ENCODE measurements at places on chromosomes 13 and 19. TPM values are rescaled to one million over a fixed set of nuclear protein-coding genes. Genes with fewer than 3 reads are reported as not detected.

The DAND5 gene
- total RNA-seq, result not detected

The ZNF616 gene
- 7.1 TPM for total RNA-seq

The FGF21 gene
- not detected for total RNA-seq

The NLRP4 gene
- total RNA-seq, result not detected

The CGB7 gene
- not detected for total RNA-seq

The LIG4 gene
- 3.7 TPM for total RNA-seq

The CD209 gene
- total RNA-seq, result not detected

The OR7D2 gene
- not detected for total RNA-seq

The SIAH3 gene
- total RNA-seq, result not detected

The RNF113B gene
- not detected for total RNA-seq

The NLRP11 gene
- total RNA-seq, result 0.06 TPM

The ZNF738 gene
- total RNA-seq, result 2.7 TPM

The TUBA3C gene
- total RNA-seq, result not detected

The SPRY2 gene
- 75.4 TPM for total RNA-seq

The OR7A5 gene
- total RNA-seq, result not detected

The ELSPBP1 gene
- total RNA-seq, result not detected

The BEST2 gene
- total RNA-seq, result not detected

The ZNF540 gene
- total RNA-seq, result 1.1 TPM

The LHB gene
- total RNA-seq, result not detected

The SMIM17 gene
- 0.15 TPM for total RNA-seq

The PGLYRP1 gene
- total RNA-seq, result not detected

The UBAC2 gene
- 44.3 TPM for total RNA-seq

The LSR gene
- total RNA-seq, result 1.4 TPM

The KLC3 gene
- not detected for total RNA-seq

The CABP5 gene
- not detected for total RNA-seq

The PLVAP gene
- total RNA-seq, result 0.31 TPM

The B3GLCT gene
- total RNA-seq, result 3.4 TPM

The SHD gene
- not detected for total RNA-seq

The CCDC169 gene
- 2.5 TPM for total RNA-seq

The LPAR2 gene
- 0.81 TPM for total RNA-seq

The METTL21C gene
- not detected for total RNA-seq

The ZNF415 gene
- total RNA-seq, result 4.5 TPM

The CYP4F11 gene
- not detected for total RNA-seq

The RGCC gene
- 3.1 TPM for total RNA-seq

The IGFL2 gene
- total RNA-seq, result not detected

The CEACAM20 gene
- not detected for total RNA-seq

The PLK5 gene
- not detected for total RNA-seq

The PSG7 gene
- total RNA-seq, result not detected

The ARL11 gene
- total RNA-seq, result not detected

The ZNF571 gene
- total RNA-seq, result 3.6 TPM

The LHFPL6 gene
- total RNA-seq, result 96.5 TPM

The KLK15 gene
- not detected for total RNA-seq

All from cardiac ventricle fibroblast (primary cell).